ENCODE measurements at places on chromosomes 4 and X. TPM values are rescaled to one million over a fixed set of nuclear protein-coding genes. Genes with fewer than 3 reads are reported as not detected.

GRCh38 chrX:2594491-2594890 is 93.7 kb upstream of the DHRSX start:
- H3K4me1 ChIP-seq: peaks cover 14% of the 10 kb centered on the region
- peaks cover 4% of the 10 kb centered on the region for H3K36me3 ChIP-seq
- no peak for DNase-seq

DNA sequence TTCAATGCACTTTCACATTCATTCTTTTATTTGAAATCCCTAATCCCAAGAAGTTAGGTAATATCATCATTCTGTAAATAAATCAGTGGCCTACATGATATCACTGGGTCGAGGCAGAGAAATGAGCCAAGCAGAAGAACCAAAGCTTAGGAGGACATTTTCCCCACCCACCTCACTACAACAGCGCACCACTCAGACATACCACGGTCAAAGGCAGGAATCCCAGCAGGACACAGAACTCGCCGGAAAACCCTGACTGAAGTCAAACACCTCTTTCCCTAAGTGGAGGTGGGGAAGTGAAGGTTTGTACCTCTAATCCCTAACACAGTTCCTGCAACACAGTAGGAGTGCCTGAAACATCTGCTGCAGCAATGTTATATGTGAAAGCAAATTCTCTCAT is 21.5 kb downstream of the RELL1 start:
- H3K27ac ChIP-seq: no peak overlapping the region
- DNase-seq: no peak
- H3K4me3 ChIP-seq: no peak overlapping the region
- no peaks in the 10 kb centered on the region for H3K27me3 ChIP-seq

The NAT8L gene
- total RNA-seq: 28.2 TPM

GRCh38 chr4:23060776-23061175 is 368.0 kb downstream of the GBA3 start:
- H3K4me1 ChIP-seq: no peaks in the 10 kb centered on the region
- no peaks in the 10 kb centered on the region for H3K27me3 ChIP-seq
- H3K4me3 ChIP-seq: no peak overlapping the region
- H3K27ac ChIP-seq: no peak overlapping the region
- no peak for DNase-seq

GRCh38 chr4:126748736-126749135 is 884.0 kb upstream of the INTU start:
- no peak overlapping the region for H3K27ac ChIP-seq
- no peaks in the 10 kb centered on the region for H3K27me3 ChIP-seq
- H3K4me3 ChIP-seq: no peak overlapping the region
- H3K4me1 ChIP-seq: peaks cover 2% of the 10 kb centered on the region
- DNase-seq: no peak

The FGFBP1 gene
- total RNA-seq: 0.96 TPM

DNA sequence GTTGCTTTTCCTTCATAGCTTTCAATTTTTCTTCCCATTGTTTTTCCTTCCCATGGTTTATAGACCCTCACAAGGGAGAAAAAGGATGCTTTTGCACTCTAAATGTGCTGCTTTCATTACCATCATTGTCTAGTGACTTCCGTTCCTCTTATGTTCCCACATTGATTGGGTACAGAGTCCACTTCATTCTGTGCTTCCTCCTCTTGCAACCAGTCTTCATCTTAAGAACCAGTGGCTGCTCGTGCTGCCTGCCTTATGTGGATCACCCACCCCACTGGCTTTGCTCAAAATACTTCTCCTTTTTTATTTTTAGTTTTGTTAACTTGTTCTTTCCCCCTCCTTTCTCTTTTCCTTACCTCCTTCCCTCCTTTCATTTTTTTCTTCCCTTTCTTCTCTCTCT is 76.5 kb upstream of the BOD1L1 start:
- no peak overlapping the region for H3K27ac ChIP-seq
- no peak for DNase-seq
- peaks cover 1% of the 10 kb centered on the region for H3K27me3 ChIP-seq
- H3K4me1 ChIP-seq: peaks cover 27% of the 10 kb centered on the region
- H3K4me3 ChIP-seq: no peak overlapping the region

The PDGFRA gene
- total RNA-seq: 100 TPM

DNA sequence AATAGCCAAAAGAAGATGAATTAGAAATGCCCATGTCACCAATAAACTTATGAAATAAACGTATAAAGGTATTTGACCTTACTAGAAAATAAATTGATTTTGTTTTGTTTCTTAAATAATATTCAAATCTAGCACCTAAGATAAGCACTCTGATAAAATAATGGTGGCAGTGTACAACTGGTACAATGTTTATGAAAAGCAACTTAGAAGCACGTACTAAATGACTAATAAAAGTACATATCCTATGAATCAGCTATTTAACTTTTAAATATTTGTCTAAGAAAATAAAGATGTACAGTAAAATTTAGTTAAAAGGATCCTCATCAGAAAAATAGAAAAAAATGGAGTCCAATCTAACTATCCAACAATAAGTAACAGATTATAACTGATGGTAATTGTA is 6.7 kb downstream of the MANBA start:
- no peak for DNase-seq
- H3K36me3 ChIP-seq: peaks cover 5% of the 10 kb centered on the region
- H3K27ac ChIP-seq: no peak overlapping the region
- H3K27me3 ChIP-seq: no peaks in the 10 kb centered on the region

DNA sequence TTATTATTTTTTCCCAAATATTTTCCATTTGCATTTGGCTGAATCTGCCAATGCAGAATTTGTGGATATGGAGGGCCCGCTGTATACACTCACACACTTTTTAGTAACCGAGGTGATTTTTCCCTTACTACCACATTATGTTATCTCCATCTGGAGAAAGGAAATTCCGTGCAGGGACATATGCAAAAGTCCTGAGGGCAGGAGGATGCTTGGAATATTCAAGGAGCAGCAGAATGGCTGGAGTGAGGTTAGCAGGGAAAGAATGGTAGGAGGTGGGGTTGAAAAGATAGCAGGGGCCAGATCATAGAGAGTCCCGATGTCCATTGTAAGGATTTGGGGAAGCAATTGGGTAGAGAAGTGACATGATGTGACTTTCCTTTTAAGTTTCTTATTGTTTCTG is 11.5 kb upstream of the RNF212 start:
- H3K27ac ChIP-seq: no peak overlapping the region
- DNase-seq: no peak
- H3K36me3 ChIP-seq: no peaks in the 10 kb centered on the region
- peaks cover 68% of the 10 kb centered on the region for H3K27me3 ChIP-seq

DNA sequence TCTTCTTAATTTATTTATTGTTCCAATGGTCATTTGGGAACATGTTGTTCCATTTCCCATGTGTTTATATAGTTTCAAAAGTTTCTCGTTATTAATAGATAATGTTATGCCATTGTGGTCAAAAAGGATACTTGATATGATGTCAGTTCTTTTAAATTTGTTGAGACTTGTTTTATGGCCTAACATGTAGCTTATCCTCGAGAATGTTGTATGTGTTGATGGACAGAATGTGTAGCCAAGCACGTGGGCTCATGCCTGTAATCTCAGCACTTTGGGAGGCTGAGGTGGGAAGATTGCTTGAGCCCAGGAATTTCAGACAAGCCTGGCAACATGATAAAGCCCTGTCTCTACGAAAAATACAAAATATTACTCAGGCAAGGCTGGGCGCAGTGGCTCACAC is 168.5 kb upstream of the USP38 start:
- no peak for DNase-seq
- no peaks in the 10 kb centered on the region for H3K4me1 ChIP-seq
- H3K4me3 ChIP-seq: no peak overlapping the region
- H3K27me3 ChIP-seq: no peaks in the 10 kb centered on the region
- H3K36me3 ChIP-seq: no peaks in the 10 kb centered on the region
- H3K27ac ChIP-seq: no peak overlapping the region

DNA sequence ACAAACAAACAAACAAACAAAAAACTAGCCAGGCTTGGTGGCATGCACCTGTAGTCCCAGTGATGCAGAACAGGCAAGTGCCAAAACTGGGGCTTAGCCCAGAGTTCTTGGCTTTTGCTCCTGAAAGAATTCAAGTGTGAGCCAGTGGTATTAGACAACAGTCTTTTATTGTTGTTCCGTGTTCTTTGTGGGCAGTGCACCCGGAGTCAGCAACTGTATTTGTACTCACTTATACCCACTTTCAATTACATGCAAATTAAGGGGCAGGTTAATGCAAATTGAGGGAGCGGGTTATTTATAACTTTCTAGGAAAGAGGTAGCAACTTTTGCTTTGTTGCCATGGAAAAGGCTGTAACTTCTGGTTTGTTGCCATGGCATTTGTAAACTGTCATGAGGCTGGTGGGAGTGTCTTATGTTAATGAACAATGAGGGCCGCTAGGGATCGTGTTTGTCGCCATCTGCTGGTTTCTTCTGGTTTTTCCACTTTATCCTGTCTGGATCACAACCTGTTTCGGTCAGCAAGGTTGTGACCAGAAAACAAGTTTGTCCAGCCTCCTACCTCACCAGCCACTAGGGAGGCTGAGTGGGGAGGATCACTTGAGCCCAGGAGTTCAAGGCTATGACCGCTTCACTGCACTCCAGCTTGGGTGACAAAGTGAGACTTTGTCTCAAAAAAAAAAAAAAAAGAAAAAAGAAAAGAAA is 88.8 kb upstream of the ESX1 start:
- no peaks in the 10 kb centered on the region for H3K36me3 ChIP-seq
- H3K4me3 ChIP-seq: no peak overlapping the region
- H3K27me3 ChIP-seq: peaks cover 15% of the 10 kb centered on the region
- no peak for DNase-seq

DNA sequence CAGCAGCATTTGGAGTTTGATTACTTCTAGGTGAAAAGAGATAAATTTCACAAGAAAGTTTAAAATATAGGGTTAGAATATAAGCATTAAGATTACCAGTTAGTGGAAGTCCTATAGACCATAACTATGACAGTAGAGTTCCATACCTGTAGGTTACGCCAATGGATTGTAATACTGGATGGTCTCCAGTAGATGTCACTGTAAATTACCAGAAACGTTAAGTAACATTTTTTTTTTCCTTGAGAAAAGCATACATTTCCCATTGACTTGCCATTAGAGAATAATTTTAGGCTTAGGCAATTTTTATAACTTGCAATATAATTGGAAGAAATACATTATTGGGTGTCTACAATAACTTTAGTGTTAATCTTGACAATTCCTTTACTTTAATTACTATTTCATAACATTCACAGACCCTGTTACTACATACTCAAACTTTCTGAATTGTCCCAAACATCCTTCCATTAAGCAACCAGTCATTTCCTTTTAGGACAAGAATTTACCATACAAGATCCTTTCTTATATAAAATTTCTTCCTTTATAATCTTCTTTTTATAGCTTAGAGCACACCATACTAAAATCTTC is 304.1 kb upstream of the TECRL start:
- no peak overlapping the region for H3K4me3 ChIP-seq
- H3K36me3 ChIP-seq: no peaks in the 10 kb centered on the region
- peaks cover 2% of the 10 kb centered on the region for H3K4me1 ChIP-seq
- no peaks in the 10 kb centered on the region for H3K27me3 ChIP-seq

DNA sequence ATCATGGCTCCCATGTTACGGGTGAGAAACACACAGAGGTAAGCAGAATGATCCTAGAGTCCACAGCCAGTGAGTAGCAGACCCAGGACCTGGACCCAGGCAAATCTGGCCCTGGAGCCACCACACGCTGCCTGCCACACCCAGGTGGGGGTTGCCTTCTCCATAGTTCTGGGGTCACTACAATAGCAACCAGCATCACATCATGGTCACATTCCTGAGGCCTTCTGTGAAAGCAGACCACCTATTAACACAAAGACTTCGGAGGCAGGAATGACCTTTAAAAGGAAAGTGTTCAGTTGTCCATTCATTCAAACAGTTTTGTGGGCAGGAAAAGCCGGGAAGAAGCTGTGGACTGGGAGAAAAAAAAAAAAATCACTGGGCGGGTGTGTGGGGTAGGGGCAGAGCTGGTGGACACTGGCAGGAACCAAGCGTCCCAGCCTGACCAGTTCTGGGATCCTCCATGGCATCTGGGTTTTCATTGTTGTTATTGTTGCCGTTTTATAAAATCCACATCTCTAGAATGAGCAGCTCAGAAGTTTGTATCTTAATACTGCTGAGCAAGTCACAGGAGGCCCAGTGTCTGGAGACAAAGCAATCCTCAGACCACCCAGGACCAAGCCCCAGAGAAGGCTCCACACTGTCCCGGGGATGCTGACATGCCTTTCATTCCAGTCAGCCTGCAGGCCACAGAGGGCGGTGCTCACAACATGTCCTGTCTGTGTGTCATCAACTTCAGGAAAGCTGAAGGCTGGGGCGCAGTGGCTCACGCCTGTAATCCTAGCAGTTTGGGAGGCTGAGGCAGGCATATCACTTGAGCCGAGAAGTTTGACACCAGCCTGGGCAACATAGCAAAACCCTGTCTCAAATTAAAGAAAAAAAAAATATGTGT is 67.0 kb downstream of the SEL1L3 start:
- H3K4me1 ChIP-seq: peaks cover 28% of the 10 kb centered on the region
- H3K36me3 ChIP-seq: peaks cover 9% of the 10 kb centered on the region
- no peaks in the 10 kb centered on the region for H3K27me3 ChIP-seq
- peak overlapping the region; percentile 86 for H3K27ac ChIP-seq
- no peak overlapping the region for H3K4me3 ChIP-seq

DNA sequence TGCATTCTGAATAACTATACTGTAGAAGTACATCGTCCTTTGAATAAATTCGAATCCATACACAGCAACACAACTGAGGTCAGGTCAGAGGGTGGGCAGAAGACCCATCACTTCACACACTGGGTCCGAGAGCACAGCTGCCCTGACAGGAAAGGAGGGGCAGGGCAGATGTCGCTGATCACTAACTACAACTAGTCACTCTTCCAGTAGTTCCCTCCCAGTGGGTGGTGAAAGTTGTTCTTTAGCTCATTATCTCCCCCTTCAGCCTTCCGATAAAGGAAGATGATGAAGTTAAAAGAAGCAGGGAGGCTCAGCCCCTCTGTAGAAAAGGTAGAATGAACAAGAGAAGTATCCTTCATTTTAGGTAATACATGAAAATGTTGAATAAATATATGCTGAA is 278.9 kb downstream of the INPP4B start:
- no peaks in the 10 kb centered on the region for H3K27me3 ChIP-seq
- H3K27ac ChIP-seq: peak overlapping the region; percentile 98
- no peak for DNase-seq
- H3K4me1 ChIP-seq: peaks cover 34% of the 10 kb centered on the region
